Stimulated activated CD8-positive, alpha-beta memory T cell treated with anti-CD3 and anti-CD28 coated beads, Interleukin-12 subunit alpha, Interleukin-12 subunit beta, amount 100 ng/mL, for 4 hours (primary cell): ENCODE measurements at places on chromosomes 3 and 15.

DNA sequence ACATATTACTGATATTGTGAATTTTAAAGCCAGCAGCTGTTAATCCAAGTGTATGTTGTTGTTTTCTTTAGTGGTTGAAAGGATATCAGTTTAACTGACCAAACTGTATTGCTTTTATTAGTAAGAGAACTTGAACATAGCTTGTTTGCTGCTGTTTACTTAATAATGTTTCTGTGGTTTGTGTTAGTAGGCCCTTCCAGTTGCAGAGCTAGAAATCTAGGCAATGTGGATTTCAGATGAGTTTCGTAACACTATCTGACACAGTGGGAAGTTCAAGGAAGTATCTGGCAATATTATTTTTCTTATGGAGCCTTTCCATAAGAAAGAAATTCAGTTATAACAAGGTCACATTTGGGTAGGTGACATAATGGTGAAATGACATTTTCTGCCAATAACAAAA lies 18.5 kb downstream of the ZNF609 start:
- DNase-seq = no peak

GRCh38 chr15:68314563-68314962 lies 37.0 kb downstream of the FEM1B start:
- no peak for DNase-seq

GRCh38 chr3:16498130-16498890 lies 15.2 kb downstream of the RFTN1 start:
- DNase-seq = no peak

DNA sequence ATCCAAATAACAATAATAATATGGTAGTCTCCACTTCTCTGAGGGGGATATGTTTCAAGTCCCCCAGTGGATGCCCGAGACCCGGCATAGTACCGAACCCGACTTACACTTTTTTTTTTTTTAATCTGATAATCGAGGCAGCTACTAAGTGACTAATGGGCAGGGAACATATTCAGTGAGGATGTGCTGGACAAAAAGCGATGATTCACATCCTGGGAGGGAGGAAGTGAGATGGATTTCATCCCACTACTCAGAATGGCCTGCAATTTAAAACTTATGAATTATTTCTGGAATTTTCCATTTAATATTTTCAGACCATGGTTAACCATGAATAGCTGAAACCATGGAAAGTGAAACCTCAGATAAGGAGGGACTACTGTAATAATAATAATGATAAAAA lies 49.5 kb upstream of the SELENOK start:
- DNase-seq = no peak

DNA sequence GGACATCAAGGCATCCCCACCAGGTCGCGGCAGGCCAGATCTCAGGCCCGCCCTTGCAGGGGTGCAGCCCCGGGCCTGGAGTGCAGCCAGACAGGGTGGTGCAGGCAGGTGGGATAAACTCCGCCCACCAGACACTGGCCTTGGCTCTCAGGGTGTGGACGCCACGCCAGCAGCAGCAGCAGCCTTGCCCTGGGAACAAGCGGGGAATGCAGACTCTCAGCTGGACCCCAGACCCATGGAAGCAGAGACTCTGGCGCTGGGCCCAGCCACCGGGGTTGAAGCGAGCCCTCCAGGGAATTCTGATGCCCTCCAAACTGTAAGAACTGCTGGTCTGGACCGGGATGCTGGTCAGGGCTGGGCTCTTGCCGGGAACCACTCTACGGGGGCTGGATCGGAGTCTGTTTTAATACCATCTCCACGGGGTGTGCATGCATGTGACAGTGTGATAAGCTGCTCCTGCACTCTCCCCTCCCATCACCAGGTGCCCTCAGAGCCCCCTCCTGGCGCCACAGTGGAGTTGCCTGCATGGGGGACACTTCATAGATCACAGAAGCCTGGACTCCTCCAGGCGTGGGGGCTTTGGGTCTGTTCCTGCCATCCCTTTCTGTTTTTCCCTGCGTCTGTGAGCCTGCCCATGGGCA lies 142.7 kb downstream of the NSMCE3 start:
- DNase-seq = no peak
